Caco-2 (cell line): ENCODE measurements at places on chromosomes 2 and 18. TPM values are rescaled to one million over a fixed set of nuclear protein-coding genes. Genes with fewer than 3 reads are reported as not detected.

DNAJC5G gene
- total RNA-seq, result 0.25 and 0.51 TPM in 2 replicates

OTOS gene
- total RNA-seq, result not detected in 2 replicates

PSMA8 gene
- total RNA-seq, result not detected in 2 replicates

RRM2 gene
- 160 and 169 TPM in 2 replicates for total RNA-seq

SERPINB10 gene
- total RNA-seq, result not detected in 2 replicates

SPDYA gene
- 1.5 and 2.0 TPM in 2 replicates for total RNA-seq

SLC5A7 gene
- not detected in 2 replicates for total RNA-seq

FOXD4L1 gene
- total RNA-seq, result 0.32 and 0.73 TPM in 2 replicates

GALM gene
- 48.5 and 48.7 TPM in 2 replicates for total RNA-seq

CMPK2 gene
- total RNA-seq, result 0.52 and 0.53 TPM in 2 replicates

ZNF385B gene
- 0.77 and 0.95 TPM in 2 replicates for total RNA-seq

CD8B2 gene
- 0.09 and 0.14 TPM in 2 replicates for total RNA-seq

UPP2 gene
- not detected in 2 replicates for total RNA-seq

RGPD8 gene
- total RNA-seq, result 17.5 and 23.1 TPM in 2 replicates

TUBB8B gene
- total RNA-seq, result 0.91 and 1.4 TPM in 2 replicates

TMEM163 gene
- 3.2 and 4.1 TPM in 2 replicates for total RNA-seq

FAP gene
- total RNA-seq, result not detected in 2 replicates

CACNB4 gene
- 1.00 and 1.0 TPM in 2 replicates for total RNA-seq

ST8SIA3 gene
- not detected in 2 replicates for total RNA-seq

GLB1L gene
- 3.3 and 4.3 TPM in 2 replicates for total RNA-seq

BZW1 gene
- 322 and 325 TPM in 2 replicates for total RNA-seq

CCDC74B gene
- total RNA-seq, result 1.2 and 1.6 TPM in 2 replicates

DSG1 gene
- not detected in 2 replicates for total RNA-seq

TANC1 gene
- 21.1 and 23.0 TPM in 2 replicates for total RNA-seq

NR4A2 gene
- 0.91 and 0.97 TPM in 2 replicates for total RNA-seq

SP9 gene
- total RNA-seq, result 2.9 TPM in 2 replicates

TNFRSF11A gene
- total RNA-seq, result 0.16 TPM in 2 replicates

SPEG gene
- total RNA-seq, result 17.2 and 18.6 TPM in 2 replicates

GALNT13 gene
- not detected in 2 replicates for total RNA-seq

SERPINB7 gene
- not detected in 2 replicates for total RNA-seq

GKN2 gene
- total RNA-seq, result not detected in 2 replicates

HNMT gene
- total RNA-seq, result 42.8 and 44.6 TPM in 2 replicates

SOWAHC gene
- total RNA-seq, result 20.3 and 21.4 TPM in 2 replicates

ACTR2 gene
- total RNA-seq, result 248 and 259 TPM in 2 replicates

PRSS56 gene
- total RNA-seq, result not detected in 2 replicates

OXER1 gene
- total RNA-seq, result 10.9 and 11.0 TPM in 2 replicates

TRPM8 gene
- not detected in 2 replicates for total RNA-seq

TXNL1 gene
- 46.9 and 49.0 TPM in 2 replicates for total RNA-seq

PIEZO2 gene
- total RNA-seq, result 0.11 and 0.51 TPM in 2 replicates

WDR35 gene
- 7.2 and 8.1 TPM in 2 replicates for total RNA-seq

PXDN gene
- 0.12 and 0.25 TPM in 2 replicates for total RNA-seq

CASP10 gene
- 5.8 and 5.9 TPM in 2 replicates for total RNA-seq

CFAP210 gene
- not detected in 2 replicates for total RNA-seq

FEV gene
- total RNA-seq, result not detected in 2 replicates

IL1RL1 gene
- total RNA-seq, result not detected in 2 replicates

ERICH2 gene
- 3.1 and 3.3 TPM in 2 replicates for total RNA-seq

ANKRD62 gene
- not detected in 2 replicates for total RNA-seq

LINC00305 gene
- not detected in 2 replicates for total RNA-seq

RPRD1A gene
- 18.9 and 21.1 TPM in 2 replicates for total RNA-seq

PCARE gene
- total RNA-seq, result not detected in 2 replicates

PKP4 gene
- total RNA-seq, result 140 and 147 TPM in 2 replicates

ATOH8 gene
- not detected in 2 replicates for total RNA-seq

TMEM37 gene
- 13.8 and 15.8 TPM in 2 replicates for total RNA-seq

ACOXL gene
- 2.6 and 2.9 TPM in 2 replicates for total RNA-seq

FTCDNL1 gene
- 0.35 and 0.68 TPM in 2 replicates for total RNA-seq

TYMS gene
- 140 and 143 TPM in 2 replicates for total RNA-seq

PDCD1 gene
- total RNA-seq, result not detected in 2 replicates

TGFA gene
- 0.32 and 0.70 TPM in 2 replicates for total RNA-seq

SYT4 gene
- not detected in 2 replicates for total RNA-seq

NYAP2 gene
- total RNA-seq, result 0.07 and 0.11 TPM in 2 replicates
